Trophoblast cell (in vitro differentiated cells and primary cell): ENCODE measurements at places on chromosomes 7 and 10.

DNA sequence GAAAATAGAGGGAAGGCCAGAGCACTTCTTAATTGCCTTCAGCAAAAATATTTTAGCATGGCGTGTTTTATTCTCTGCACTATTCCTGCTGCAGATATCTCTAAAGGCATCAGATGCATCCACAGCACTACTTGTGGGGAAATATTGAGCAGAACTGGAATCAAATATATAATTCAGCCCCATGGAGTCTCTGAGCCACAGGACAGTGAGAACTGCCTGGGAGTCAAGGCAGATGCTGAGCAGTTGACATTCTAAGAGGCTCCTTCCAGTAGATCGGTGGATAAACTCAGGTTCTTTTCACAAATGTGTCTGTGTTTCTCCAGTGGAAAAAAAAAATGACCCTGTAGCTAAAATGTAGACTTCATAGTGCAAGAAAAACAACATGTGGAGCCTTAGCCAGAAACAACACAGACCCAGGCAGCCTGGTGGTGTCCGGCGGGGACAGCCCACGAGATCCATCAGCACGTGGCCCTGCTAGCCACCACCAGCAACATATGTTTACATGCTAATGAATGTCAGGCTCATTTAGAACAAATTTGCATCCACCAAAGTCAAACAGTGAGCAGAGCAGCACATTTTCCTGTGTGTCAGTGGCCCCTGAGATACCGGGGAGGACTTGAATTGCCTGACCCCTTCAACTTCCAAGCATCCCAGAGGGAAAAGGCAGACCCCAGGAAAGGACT, 123.3 kb upstream of the PFKP start:
- no peak for DNase-seq

- DNase-seq = peak; percentile 96
These were observed 73.0 kb downstream of the MICU1 start for GRCh38 chr10:72552857-72553256.

GRCh38 chr10:117078168-117078837, 59.8 kb downstream of the VAX1 start:
- DNase-seq = peak; percentile 73

DNA sequence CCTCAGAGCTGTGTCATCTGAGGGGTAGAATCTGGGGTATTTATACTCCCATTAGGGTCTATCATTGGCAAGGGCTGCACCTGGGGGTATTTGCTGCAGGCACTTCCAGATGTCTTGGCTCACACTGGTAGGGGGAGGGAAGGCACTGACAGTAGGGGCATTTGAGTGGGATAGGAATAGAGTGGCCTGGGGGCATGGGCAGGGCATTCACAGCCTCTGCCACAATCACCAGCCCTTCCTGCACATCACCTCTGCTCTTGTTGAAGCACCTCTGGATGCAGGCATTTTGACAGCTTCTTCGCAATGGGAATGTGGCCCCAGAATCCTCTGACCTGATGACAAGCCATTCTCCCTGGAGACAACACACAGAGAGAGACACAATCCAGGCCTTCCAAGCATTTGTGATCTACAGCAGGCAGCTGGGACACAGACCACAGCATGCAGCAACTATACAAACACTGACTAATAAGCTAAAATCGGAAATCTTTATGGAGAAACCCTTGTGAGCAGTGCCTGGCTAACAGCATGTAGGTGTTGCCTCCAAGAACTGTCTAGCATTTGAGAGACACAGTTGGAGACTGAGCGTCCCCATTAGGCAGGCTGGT, 178.5 kb downstream of the KCNMA1 start:
- DNase-seq = peak; percentile 95

GRCh38 chr7:84297616-84298015, 103.0 kb upstream of the SEMA3A start:
- no peak for DNase-seq

DNA sequence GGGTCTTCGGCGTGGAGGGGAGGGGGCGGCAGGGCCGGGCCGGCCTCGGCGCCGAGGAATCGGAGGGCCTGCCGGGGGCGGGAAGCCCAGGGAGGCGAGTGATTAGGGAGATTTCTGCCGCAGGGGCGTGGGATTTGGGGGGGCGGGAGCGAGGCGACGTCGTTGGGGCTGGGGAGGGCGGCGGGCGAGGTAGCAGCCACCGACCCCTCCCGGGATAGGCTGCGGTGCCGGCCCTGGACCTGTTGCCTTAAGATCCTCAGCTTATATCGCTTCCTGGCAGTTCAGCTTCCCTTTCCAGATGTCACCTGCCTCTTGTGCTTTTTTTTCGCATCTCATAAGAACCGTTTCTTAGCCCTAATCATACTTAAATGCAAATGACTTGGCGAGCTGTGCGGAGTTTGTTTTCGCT, 655 bp downstream of the LMTK2 start:
- DNase-seq = no peak
